Bronchial epithelial cell (primary cell): ENCODE measurements at places on chromosomes 2 and 18. TPM values are rescaled to one million over a fixed set of nuclear protein-coding genes. Genes with fewer than 3 reads are reported as not detected.

DNA sequence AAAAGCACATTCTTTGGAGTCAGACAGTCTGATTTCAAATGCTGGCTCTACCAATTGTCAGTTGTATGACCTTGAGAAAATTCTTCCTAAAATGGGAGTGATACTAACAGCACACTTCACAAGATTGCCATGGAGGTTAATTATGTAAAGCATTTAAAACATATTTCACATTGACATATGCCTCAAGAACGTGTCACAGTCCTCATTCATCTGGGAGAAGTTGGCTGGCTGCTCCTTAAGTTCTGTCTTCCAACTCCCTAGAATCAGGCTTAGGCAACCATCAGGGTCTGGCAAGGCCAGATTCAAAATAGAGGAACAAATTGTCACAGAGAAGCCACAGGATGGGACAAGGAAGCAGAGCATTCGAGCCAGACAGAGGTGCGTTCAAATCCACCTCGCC lies 228.0 kb upstream of the RND3 start:
- no peak for DNase-seq

- DNase-seq: no peak
These were observed 78.6 kb upstream of the LDLRAD4 start for GRCh38 chr18:13139885-13140450.

AAMP gene
- total RNA-seq: 205 and 229 TPM in 2 replicates

DNA sequence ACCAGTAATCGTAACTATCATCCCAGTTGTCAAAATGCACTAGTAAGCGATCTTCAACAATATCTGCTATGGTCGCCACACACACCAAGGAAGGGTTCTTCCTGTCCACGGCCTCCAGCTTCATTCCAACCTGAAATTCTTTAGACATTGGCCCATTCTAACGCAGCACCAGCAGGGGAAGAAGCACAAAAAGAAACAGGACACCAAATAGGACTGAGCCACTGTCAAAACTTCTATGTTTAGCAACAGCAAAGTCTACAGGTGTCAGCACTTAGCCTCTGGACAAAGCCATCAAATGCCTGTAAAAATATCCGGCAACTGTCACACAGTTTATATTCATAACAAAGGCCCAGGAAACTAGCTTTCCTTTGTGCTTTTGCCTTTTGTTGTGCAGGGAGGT lies 175.0 kb downstream of the L3MBTL4 start:
- DNase-seq: no peak

- no peak for DNase-seq
These were observed 271.0 kb downstream of the TNS1 start for GRCh38 chr2:217731805-217732204.

GRCh38 chr2:69465513-69466456 lies 28.6 kb upstream of the NFU1 start:
- no peak for DNase-seq

SPDYA gene
- 0.79 and 1.4 TPM in 2 replicates for total RNA-seq

GRCh38 chr2:185227391-185227790 lies 511.2 kb upstream of the FSIP2 start:
- no peak for DNase-seq

ARHGEF4 gene
- 74.8 and 107 TPM in 2 replicates for total RNA-seq

DNA sequence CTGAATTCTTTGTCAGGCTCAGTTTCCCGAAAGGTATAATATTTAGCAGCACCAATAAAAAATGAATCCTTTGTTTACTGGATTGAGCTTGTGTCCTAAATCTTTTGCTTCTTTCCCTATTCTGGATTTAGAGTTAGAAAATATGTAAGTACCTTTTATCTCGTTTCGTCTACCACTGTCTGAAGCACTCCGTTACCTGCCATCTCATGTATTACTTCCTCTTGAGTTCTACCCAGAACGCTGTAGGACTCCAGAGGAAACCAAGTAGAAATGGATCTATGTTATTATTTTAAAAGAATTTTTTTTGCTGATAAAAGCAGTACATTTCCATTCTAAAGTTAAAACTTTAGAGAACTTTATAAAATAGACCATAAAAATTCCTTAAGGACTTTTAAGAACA lies 13.5 kb downstream of the ANKRD12 start:
- no peak for DNase-seq

DNA sequence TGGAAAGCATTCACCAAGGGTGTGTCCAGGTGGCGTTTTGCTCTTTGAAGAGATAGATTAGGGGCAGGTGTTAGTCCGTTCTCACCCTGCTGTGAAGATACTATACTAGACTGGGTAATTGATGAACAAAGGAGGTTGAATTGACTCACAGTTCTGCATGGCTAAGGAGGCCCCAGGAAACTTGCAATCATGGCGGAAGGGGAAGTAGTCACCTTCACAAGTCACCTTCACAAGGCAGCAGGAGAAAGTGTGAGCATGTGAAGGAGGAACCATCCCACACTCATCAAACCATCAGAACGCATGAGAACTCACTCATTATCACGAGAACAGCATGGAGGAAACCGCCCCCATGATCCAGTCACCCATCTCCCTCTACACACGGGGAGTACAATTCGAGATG lies 135.7 kb upstream of the NFATC1 start:
- DNase-seq: no peak

GRCh38 chr2:204885747-204886146 lies 340.5 kb downstream of the PARD3B start:
- DNase-seq: no peak

GRCh38 chr2:54949431-54949830 lies 100.8 kb downstream of the RTN4 start:
- no peak for DNase-seq

KANSL1L gene
- 8.7 and 10.2 TPM in 2 replicates for total RNA-seq

- no peak for DNase-seq
These were observed 18.8 kb upstream of the GLI2 start for GRCh38 chr2:120716641-120717585.
